HuH-7.5 (cell line): ENCODE measurements at places on chromosomes 5 and 9.

DNA sequence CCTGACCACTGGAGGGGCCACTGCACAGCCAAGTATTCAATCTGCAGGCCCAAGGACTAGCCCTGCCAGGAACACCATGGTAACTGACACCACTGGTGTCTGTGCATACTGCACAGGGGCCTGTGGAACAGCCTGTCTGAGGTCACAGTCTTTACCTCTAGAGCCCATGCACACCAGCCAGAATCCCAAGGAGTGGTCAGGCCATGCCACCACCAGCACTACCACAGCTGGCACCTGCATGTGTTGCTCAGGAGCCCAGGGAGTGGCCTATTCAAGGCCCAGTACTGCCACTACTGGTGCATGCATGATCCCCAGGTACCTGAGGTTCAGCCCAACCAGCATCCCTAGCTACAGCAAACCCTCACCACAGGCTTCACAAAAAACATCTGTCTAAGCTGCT is 546.0 kb upstream of the RGMB start:
- DNase-seq = no peak

DNA sequence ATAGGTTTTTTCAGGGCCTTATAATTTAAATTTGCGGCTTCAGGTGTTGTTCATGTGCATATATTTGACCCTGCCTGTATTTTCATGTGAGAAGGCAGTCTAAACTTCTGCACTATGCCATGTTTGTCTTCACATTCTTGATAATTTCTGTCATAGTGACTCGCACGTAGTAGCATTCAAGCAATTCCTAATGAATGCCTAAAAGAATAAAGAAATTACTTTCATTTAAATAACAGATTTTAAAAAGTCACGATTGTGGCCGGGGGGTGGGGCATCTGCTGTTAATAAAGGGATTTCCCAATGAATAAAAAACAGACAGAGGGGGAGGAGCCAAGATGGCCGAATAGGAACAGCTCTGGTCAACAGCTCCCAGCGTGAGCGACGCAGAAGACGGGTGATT is 318.0 kb downstream of the ADAMTS6 start:
- DNase-seq = no peak

DNA sequence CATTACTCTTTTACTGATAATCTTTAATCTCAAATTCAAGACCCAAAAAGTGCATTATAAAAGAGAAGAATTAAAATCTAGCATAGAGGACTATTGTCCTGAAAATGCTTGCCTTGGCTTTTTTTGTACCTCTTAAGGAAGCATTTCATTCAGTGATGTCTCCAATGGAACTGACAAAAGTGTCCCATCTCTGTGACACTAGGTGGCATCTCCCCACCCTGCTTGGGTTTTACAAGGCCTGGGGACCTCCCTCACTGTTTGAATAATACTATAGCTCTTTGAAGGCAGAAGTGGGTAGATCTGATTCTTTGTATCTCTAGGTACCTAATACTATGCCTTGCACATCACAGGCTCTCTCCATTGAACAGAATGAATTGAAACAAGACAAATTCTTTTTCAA is 180.6 kb downstream of the EPB41L4A start:
- no peak for DNase-seq

DNA sequence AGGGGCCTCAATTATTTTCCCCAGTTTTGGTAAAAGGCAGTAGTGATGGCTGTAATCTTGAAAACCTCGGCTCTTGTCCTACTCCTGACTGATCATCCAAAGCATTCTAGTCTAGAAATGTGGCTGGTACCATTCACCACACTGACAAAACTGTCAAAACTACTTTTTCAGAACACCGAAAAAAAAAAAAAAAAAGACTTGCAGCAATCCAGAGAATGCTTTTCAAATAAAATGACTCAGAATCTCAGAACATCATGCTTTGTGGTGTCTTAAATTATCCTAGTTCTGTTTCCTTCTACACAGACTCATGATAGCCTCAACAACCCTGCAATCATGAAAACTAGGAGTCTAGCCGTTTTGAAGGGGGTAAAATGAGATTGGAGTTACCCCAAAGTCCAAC is 13.4 kb downstream of the SLC28A3 start:
- DNase-seq = no peak

DNA sequence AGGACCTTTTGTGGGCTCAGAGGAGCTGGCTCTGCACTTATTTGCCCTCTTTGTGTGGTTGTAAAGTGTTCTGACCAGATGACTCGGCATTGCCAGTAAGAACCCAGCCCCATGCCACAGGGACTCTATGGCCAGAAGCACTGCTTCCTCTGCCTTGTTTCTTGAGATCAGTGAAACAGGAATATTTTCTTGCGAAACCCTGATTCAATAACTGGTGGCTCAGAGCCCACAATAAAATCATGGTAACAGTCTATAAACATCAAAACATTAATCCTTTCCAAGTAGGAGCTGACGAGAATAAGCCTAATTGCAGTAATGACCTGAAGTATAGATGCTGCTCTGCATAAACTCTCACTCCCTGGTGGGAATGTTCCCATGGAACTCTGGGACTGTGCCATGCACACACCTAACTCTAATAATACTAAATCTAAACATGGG is 344.3 kb downstream of the ZNF608 start:
- DNase-seq = no peak

DNA sequence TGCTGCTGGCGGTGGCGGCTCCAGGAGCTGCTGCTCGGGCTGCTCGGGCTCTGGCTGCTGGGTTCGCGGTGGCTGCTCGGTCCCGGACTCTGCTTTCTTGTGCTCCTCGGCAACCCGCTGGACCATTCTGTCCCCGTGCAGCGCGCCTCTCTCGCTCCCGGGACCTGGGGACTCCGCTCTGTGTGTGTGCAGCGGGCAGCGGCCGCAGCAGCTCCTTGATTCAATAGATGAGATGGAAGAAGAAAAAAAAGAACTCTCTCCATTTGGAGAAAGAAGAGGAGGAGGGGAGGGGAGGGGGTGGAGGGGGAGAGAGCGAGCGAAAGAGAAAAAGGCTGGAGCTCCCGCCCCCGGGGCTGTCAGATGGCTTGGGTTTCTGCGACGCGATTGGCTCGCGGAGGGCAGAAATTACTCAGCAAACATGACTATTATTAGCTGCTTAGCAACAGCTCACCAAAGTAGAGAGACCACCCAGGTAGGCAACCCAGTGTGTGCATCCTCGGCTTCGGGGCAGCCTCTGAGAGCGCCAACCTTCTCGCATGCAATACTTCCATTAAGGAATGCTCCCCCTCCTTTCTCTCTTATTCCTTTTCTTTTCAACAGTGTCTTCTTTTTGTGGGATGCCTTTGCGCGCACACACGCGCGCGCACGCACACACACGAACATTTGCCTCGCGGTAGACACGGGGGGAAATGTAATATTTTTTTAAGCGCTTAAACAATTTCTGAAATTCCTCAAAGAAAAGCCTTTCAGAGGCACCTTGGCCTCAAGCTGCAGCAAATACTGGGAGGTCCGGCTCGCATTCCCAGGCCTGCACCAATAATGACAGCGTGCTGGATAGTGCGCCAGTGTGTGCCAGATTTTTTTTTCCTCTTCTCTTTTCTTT is 7.6 kb downstream of the PTCH1 start:
- DNase-seq = peak; percentile 82

- DNase-seq = no peak
Observed at GRCh38 chr9:91945277-91946085, 4.5 kb downstream of the ROR2 start.

DNA sequence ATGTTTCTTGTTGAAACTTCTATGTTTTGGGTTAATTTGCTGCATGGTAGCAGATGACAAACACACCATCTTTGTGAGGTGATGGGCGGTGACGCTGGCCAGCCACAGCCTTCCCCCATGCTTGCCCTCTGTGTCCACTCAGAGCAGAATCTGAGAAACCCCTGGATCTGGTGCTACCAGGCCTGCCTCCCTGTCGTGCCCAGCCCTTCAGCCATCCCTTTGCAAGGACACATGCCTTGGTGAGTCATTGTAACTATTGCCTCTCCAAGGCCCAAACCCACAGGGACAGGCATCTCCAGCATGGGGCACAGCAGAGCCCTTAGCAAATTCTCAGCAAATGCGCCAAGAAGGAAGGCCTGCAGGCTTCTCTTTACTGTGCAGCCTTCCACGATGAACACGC is 48.1 kb upstream of the FCN1 start:
- no peak for DNase-seq

GRCh38 chr5:24645483-24645882 is 705 bp upstream of the CDH10 start:
- no peak for DNase-seq
